ENCODE measurements at places on chromosomes 16 and 17.
A peak's percentile ranks its signal among the peaks of the same experiment; 100 is the strongest.

DNA sequence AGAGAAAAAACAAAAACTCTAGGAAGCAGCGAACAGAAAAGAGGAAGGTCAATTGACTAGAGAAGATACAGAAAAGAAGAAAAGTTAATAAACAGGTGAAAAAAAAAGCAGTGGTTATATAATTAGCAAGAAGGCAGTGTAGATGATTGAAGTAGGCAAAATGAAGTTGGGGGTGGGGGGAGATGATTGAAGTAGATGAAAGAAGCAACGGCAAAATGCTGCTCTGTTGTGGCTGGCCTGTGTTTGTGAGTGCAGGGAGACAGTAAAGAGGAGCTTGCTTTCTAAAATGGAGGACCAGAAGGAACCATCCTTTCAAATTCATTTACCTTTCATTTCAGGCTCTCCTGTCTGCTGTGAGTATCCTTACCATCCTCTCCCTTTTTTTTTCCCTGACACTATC lies 3.6 kb downstream of the EVI2B start:
- no peak for DNase-seq

DNA sequence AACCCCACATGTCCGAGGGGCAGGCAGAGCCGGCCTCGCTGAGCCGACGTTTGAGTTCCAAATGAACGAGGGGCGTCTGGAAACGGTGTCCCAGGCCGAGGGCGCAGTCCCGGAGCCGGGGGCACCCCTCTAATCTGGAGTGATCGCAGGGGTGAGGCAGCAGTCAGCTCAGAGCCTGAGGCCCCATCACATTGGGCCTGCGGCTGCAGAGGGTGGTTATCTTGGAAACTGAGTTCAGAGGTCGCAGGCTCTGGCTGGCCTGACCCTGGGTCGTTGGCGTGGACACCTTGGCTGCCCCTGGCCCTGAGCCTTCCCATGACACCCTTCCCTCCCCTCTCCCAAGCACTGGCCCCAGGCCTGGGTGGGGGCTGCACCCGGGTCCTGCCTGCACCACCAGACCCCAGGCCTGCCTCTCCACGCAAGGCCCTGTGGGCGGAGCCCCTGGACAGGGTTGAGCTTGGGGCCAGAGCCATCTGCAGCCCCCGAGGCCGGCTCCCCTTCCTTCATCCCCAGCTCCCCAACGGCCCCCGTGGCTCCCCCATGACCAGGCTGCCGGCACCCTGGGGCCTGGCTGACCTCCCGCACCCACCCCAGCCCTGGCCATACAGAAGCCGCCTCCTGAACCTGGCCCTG lies 45.6 kb downstream of the ZFPM1 start:
- no peak for DNase-seq

DNA sequence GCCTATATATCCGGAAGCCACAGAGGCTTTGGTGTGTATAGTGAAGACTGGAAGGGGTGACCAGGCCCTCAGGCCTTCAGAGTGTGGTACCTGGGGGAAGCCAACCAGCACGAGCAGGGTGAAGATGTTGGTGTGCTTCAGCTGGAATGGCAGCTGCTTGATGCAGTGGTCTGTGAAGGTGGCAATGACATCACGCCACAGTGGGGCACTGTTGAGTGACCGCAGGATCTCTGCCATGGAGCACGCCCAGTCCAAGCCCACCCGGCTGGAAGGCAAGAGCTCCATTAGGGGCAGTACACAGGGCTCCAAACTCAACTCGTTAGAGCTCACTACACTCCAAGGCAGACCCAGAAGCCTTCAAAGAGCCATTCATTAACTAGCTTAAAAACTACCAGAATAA lies 68.5 kb upstream of the ATP2A3 start:
- no peak for DNase-seq

DNA sequence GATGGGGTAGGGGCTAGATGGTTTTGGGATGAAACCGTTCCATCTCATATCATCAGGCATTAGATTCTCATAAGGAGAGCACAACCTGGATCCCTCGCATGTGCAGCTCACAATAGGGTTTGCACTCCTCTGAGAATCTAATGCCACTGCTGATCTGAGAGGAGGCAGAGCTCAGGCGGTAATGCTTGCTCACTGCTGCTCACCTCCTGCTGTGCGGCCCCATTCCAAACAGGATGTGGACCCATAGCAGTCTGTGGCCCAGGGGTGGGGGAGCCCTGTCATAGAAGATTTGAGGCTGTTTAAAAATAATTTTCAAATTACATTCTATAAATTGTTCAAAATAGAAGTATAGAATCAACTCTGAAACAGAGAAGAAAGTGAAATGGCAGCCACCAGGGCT lies 50.8 kb downstream of the PHKB start:
- no peak for DNase-seq

- DNase-seq: no peak
Measured at GRCh38 chr16:19517424-19518089, 4.3 kb downstream of the GDE1 start.

DNA sequence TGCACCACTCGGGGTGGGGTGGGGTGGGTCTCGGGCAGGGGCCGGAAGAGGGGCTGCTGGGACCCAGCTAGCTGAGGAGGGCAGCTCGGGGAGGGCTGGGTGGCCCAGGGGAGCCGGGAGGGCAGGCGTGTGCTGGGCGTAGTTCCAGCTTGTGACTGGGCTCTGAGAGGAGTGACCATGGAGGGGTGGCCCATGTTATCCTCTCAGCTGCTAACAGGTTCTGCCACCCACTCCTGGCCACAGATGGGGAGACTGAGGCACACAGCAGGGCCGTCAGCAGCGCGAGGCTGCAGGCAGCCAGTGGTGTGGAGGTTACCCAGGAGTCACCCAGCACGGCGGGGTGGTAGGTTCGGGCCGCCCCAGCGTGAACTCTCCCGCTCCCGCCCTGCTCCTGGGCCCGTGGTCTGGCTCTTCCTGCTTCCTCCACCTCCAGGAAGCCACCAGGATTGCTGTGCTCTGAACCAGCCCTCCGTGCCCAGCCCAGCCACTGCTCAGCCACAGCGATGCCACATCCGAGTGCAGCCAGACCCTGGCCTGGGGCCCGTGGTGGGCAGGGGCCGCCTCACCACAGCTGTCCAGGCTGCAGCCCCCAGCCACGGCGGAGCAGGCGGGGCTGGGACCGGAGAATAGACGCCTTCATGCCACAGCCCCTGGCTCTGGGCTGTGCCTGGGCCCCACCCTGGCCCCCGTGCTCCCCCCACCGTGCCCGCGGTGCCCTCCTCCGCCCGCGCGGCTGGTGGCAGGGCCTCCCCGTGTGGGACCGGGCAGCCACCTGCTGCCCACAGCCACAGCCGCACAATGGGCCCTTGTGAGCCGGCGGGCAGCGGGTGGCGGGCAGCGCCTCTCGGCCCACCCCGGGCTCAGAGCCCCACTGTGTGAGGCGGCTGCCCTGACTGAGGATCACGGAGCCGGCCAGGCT lies 26.3 kb upstream of the SSTR5 start:
- DNase-seq: no peak

DNA sequence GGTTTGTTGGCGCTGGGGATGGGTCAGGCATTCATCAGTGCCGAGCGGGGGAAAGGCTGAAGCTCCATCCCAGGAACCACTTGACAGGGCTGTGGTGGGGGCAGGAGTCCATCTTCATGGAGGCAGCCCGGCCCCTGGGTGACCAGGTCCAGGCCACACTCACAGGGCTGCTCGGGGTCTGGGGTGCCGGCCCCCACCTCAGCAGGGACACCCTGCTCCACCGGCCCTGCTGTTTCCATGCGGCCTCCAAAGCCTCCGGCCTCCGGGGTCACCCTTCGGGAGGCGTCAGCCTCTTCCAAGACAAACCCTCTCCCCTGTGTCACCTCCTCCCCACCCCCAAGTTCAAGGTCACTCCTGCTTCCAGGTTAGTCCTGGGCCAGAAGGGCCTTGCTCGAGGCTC lies 22.1 kb downstream of the GALNS start:
- no peak for DNase-seq

DNA sequence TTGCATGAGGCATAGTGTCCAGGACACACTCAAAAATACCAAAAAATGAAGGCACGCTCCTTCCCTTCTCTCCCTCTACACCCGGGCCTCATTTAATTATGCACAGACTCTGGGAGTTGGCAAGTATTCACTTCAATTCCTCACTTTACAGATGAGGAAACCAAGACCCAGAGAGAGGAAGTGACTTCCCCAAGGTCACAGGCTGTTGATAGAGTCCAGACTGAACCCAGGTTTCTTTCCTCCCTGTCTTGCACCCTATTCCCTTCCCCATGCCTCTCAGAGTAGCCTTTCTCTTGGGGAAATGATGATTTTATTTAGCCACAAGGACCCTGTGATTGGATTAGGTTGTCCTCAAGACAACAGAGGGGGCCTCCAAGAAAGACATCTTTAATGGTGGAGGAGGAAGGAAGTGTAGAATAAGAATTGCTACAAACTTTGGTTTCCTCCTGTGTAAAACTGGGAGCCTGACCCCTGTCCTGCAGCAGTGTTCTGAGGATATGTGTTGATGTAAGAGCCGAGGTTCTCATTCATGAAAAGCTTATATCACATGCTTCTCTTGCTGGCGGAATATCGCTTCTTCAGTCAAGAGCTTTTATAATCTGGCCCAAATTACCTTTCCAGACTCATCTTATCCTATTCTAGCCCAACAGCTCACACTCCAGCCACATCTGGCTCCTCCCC lies 48.8 kb upstream of the SIAH1 start:
- no peak for DNase-seq

DNA sequence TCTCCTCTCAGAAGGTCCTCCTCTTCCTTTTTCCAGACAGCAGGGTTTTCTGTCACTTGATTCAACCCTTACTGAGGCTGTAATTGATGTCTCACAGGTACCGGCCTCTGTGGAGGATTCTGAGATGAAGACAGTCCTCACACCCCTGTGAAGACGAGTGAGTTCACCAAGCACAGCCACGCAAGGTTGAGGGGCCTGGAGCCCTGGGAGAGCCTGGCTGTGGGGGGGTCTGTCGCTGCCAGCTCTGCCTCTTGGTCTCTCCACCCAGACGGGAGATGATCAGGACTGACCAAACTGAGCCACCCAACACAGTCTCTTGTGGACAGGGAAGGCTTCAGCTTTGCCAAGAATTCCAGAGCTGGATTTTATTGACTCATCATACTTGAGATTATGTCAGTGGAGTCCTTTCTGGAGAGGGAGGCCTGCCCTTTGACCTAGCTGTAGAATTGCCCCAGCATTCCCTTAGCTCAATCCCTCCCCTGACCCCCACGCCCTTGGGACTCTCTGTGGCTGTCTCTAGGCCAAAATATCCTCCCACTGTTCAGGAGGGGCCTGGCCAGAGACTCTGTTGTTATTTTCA lies 51.1 kb upstream of the CRHR1 start:
- DNase-seq: peak; percentile 33

- no peak for DNase-seq
Measured at GRCh38 chr17:28228109-28228840, 90.7 kb upstream of the TMEM97 start.

- no peak for DNase-seq
Measured at GRCh38 chr17:30568117-30568430, 90.9 kb downstream of the GOSR1 start.

DNA sequence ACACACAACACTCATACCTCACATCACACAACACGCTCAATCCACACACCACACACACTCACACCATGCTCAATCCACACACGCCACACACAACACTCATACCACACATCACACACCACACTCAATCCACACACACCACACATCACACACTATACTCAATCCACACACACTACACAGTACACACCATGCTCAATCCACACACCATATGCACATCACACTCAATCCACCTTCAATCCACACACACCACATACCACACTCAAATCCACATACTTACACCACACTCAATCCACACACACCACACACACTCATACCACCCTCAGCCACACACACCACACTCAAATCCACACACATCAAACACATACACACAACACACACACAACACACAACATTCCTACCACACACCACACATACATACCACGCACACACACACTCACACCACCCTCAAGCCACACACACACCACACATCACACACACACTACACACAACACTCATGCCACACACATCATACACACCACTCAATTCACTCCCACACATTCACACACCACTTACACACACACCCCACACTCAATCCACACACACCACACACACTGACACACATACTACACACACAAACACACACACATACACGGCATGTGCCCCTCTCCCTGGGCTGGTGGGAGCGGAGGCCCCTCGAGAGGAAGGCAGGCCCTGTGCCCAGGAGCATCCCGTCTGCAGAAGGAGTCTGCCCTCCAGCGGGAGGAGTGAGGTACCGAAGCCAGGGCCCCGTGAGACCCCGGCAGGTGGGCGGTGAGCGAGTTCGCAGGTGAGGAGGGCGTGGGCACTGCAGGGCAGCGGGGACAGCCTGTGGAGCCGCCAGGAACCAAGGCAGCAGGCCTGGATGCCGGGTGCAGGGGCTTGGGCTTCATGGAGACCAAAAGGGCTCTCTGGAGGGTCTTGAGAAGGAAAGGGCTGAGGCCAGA lies 33.1 kb upstream of the RPTOR start:
- no peak for DNase-seq

- peak; percentile 85 for DNase-seq
Measured at GRCh38 chr16:72797621-72798020, 250.3 kb downstream of the ZFHX3 start.

GRCh38 chr16:72113616-72113945 lies 19.9 kb downstream of the DHX38 start:
- DNase-seq: no peak

- DNase-seq: no peak
Measured at GRCh38 chr17:28634206-28634865, 10.6 kb downstream of the BLTP2 start.

DNA sequence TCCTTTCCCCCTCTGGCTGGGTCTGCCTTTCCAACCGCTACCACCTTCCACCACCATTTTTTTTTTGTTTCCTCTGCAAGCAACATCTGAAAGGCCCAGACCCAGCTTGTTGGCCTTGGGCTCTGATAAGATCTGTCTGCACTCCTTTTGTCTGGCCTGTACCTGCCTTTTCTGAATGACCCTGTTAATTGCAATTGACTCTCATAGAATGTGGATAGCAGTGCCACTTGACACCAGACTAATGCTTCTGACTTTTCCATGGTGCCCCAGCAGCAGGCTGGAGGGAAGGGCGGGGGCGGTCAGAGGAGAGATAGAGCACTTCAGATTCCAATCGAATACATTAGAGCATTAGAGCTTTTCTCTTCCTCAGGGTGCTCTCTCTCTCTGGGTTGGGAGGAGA lies 538.9 kb downstream of the WWOX start:
- DNase-seq: no peak

DNA sequence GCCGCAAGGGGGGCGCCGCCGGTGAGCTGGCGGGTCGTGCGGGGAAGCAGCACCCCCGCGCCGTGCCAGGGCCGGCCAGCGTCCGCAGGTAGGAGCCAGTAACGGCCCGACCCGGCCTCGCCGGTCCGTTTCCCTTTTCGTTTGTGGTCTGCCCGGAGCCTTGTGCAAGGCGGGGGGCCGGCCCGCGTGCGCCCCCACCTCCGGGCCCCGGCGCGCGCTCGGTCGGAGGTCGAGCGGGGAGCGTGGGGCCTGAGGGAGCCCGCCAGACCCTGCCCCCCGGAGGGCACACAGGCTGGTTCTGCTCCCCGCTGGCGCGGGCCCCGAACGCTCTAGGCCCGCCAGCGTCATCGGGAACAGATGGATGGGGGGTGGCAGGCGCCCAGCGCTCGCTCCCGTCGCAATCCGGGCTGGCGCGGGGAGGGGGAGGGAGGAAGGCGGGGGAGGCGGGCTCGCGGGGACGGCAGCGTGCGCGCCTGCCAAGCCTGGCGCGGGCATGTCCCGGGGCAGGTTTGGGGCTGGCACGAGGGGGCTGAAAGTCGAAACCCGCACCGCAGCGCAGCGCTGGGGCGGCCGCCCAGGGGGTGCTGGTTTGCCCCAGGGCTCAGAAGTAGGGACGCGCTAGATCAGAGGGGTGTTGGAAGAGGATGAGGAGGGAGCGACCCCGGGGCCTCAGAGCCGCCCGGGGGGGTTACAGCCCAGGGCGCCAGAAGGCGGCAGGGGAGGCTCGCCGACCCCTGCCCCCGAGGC lies 1.5 kb upstream of the GSE1 start:
- DNase-seq: peak; percentile 96

- no peak for DNase-seq
Measured at GRCh38 chr16:4247460-4247784, 5.5 kb upstream of the SRL start.
